LHCN-M2 (cell line): ENCODE measurements at places on chromosomes 11 and 22. TPM values are rescaled to one million over a fixed set of nuclear protein-coding genes. Genes with fewer than 3 reads are reported as not detected.

GRCh38 chr11:57896361-57897145, 127.1 kb upstream of the OR9Q1 start:
- no peak for DNase-seq

DNA sequence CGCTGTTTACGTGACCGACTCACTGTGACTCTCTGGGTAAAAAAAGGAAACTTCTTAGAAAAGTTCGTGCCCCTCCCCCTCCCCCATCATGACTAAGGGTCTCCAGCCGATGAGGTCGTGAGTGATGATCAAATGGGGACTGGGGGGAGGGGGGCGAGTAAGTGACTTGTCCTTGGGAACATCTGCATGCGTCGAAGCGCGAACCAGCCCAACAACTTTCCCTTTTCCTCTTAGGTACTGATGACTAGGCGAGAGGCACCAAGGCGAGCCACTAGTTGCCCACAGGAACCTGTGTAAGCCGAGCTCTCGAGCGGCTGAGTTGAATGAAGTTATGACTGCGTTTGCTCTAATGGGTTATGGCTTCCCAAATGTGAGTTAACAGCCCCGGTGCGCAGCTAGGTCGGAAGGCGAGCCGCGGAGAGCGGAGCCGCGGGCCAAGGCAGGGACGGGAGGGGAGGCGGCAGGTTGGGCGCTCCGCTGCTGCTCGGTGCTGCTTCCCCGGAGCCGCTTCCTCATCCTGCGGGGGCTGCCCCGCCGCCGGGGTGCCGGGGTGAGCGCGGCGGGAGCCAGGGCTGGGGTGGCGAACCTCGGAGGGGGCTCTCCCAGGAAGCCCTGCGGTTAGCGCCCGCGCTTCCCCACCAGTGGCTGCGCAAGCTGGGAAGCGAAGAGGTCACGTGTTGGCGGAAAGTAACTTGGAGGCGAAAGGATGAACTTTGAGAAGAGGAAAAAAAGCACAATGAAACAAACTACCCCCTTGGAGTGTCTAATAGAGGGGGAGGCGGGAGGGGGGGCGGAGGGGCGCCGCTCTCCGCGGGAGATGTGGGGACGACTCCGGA, 22.1 kb upstream of the BDNF start:
- DNase-seq = no peak

GRCh38 chr11:9619004-9619403, 44.9 kb upstream of the SWAP70 start:
- DNase-seq = no peak

DNA sequence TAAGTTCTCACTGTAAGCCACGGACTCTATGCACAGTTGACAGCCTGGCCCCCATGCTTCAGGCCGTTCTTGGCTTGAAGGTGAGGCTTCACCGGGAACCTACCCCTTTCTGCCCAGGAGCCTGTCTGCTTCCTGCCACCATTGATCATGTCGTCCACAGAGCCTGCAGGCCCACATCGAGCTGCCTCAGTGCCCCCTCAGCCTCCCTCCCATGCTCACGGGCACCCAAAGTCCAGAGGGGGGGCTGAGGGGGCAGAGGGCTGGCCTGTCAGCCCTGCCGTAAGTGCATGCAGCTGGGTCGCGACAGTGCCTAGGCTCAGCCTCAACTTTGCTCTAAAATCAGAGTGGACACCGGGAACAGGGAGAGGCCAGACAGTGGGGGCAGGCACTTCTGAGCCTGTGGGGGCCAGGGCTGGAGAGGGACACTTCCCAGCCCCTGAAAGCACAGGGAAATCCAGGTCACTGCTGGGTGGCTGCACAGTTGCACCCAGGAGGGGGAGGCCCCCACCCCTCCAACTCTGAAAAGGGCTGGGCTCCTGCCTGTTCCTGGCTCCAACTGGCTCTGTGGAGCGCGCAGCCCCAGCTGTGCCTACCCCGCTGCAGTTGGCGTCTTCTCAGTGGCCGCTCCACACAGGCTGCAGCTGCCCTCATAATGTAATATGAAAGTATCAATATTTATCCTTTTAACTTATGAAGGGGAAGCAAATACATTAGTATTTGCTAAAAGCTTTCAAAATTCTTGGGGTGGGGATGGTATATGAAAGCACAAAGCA, 598.6 kb downstream of the DLG2 start:
- DNase-seq = no peak

AP5B1 gene
- 12.8 and 14.1 TPM in 2 replicates for total RNA-seq
